ENCODE measurements at places on chromosomes 16 and 17.

DNA sequence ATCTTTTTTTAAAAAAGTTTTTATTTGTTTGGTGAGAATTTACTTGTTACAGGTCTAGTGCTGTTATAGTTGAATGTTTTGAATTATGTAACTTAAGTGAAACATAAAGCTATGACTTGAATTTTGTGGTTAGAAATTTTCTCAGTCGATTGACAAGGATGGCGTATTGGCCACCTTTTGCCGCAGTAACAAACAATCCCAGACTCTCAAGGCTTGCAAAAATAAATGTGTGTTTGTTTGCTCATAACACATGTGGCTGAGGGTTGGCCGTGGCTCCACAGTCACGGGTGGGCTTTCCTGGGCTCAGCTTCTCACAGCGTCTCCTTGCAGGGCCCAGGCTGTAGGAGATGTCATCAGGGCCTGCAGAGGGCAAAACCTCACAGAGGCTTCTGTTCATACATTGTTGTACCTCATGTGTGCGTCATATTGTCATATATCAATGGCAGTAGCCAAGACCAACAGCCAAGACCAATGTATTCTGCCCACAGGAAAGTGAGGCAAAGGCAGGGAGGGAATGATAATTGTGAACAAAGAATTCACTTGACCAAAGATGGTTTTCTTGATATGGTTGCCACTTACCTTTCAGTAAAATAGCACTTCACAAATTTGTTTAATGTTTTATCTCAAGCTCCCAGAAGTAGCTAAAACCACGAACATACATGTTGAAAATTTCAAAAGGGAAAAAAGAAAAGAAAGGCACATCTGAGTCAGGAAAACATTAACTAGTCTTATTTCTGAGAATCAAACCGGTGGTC, 93.5 kb downstream of the WWOX start:
- no peak for DNase-seq

GRCh38 chr17:42133461-42134041, 10.9 kb downstream of the HSPB9 start:
- no peak for DNase-seq

- peak; percentile 35 for DNase-seq
Observed at GRCh38 chr16:23905027-23905426, 69.2 kb downstream of the PRKCB start.

DNA sequence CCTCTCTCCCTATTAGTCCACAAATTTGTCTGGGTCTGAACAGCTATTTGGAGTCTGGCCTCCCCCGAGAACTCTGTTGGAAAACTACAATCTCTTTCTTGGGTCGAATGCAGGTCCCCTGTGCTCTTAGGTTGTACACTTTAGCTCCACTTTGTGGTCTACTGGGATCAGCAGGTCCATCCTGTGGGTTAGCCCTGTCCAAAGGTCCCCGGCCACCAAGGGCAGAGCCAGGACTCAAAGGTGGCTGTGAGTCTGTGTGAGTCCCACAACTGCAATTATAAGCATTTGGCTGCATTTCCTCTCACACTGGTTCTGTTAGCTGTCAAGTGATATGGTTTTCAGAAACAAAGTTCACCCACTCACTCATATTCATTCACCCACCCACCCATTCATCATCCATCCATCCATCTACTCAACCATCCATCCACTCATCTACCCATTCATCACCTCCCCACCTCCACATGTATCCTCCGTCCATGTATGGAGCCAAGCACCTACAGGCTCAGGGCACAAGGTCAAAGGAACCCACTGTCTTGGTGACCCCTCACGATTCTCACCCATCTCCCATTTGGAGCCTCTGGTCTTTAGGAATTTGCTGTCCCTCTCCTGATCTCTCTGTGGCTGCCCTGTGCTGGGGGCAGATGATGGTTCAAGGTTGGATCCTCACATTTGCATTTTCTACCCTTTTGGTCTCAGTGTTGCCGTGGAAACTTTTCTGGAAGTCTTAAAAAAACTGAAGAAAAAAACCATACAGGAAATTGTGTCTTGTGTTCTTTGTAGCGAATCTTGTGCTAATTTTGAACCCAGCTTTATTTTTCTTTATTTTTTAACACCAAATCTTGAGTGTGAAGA, 45.8 kb downstream of the IRF8 start:
- DNase-seq: no peak

- DNase-seq: no peak
Observed at GRCh38 chr17:13266606-13267005, 248.8 kb upstream of the ELAC2 start.
